Activated gamma-delta T cell treated with Interleukin-2 at 50 U/mL for 16 hours (primary cell): ENCODE measurements at places on chromosomes 1 and 21.

DNA sequence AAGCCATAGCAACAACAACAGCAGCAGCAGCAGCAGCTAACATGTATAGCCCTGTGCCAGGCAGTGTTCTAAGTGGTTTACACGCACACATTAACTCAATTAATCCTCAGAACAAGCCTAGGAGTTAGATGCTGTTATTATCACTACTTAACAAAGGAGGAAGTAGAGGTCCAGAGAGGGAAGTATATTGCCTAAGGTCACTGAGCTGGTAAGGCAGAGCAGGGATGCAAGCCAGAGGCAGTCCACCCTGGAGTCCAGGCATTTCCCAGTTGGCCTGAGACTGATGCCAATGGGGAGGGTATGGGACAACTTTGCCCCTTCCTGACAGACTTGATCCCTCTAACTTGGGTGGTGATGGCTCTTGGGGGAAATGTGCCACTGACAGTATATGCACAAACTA lies 6.8 kb downstream of the CDC14A start:
- DNase-seq: no peak

DNA sequence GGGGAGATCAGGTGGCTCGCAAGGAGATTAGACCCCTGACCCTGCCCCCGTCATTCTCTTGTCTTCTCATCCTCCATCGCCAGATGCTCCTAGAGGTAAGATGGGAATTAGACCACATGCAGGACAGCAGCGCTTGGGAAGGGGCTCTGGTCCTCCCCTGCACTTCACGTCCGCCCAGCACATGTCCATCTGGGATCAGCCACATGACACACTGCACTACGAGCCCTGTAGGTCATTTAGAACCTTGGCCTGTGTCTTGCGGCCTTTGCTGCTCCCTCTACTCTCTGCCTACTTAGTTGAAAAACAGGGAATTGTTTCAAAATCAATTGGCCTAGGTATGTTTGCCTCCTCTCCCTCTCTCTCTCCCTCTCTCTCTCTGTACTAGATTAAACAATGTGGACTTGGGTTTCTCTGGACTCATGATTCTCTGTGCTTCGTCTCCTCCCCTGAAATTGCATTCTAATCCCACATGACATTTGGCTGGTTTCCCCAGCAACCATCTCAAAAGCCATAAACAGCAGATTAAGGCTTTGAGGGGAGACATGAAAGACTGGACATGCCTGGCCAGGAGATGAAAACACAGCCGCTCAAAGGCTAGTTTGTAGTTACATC lies 3.8 kb upstream of the NCMAP start:
- DNase-seq: no peak

- no peak for DNase-seq
Observed at GRCh38 chr1:90864681-90865080, 147.6 kb upstream of the BARHL2 start.

GRCh38 chr1:241518476-241519307 lies 863 bp downstream of the FH start:
- no peak for DNase-seq

DNA sequence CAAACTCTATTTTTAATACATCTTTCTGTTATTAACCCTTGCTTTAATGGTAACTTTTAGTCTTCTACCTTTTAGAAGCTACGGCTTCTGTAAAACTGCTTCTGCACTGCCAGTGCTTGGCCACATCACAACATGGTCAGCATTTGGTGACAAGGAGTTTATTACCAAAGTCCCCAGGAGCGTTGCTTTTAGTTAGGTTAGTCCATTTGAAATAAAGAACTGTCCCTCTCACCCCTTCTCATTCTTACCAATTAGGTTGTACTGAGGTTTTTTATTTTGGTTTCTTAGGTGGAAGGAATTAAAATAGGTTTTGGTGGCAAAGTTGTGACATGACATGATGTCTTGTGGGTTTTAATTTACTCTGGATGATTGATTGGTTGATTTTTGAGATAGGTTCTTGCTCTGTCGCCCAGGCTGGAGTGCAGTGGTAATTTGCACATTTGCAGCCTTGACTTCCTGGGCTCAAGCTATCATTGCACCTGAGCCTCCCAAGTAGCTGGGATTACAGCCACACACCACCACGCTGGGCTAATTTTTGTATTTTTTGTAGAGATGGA lies 39.2 kb downstream of the SPEN start:
- DNase-seq: no peak

DNA sequence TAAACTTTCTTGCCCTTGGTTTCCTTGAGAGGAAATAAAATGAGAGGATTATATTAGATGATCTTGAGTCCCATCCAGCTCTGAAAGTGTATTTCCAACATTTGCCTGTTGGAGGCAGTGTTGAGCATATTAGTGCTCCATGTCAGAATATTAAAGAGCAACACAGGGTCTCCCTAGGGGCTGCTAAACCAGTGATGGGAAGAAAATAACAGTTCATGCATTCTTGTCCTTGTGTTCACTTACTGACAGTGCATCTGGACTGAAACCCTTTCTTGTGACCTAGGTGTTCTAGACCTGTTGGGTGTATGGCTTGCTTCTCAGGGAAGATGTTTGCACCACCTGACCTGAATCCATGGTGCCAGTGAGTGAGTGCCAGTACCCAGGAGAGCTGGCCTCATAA lies 124.7 kb upstream of the KIAA0040 start:
- no peak for DNase-seq

DNA sequence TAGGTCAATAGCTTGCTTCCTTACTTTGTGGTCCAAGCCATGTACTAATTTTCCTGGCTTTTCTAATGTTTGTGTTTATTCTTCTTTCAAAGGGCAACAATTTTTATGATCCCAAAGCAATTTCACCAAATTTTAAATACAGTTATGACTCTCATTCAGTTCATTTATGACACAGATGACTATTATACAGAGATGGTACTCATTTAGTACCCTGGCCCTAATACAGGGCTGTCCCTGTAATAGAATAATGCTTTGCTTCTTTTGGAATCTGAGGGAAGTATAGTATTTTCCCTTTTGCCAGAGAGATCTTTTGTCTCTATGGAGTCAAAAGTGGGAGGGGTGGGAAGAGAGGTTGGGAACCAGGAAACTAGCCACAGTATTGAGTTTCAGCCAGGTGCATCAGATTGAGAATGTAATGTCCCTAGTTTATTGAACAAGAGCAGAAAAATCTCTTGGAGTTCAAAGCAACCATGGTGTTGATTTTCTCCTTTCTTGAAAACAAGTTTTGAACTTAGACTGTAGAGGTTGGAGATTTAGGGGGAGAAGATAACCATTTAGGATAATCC lies 20.4 kb downstream of the DENND2D start:
- DNase-seq: no peak

DNA sequence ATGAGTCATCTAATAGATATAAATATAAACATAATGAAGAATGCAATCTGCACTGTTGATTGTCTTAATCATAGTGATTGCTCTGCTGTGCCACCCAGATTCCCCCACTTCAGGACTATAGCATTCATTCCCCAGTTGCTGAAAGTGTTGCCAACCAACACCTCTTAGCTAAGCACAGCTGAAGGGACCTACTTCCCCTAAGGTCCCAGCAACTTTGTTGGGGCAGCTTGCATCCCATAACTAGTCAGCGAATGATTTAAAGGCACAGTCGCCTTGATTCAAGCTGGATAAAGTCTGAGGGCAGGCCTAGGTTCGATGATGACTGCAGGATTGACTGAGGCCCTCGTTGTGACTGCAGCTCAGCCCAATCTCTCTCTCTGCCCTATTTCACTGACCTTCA lies 14.3 kb upstream of the RGS1 start:
- no peak for DNase-seq

GRCh38 chr1:224490549-224491537 lies 56.2 kb upstream of the WDR26 start:
- DNase-seq: no peak

DNA sequence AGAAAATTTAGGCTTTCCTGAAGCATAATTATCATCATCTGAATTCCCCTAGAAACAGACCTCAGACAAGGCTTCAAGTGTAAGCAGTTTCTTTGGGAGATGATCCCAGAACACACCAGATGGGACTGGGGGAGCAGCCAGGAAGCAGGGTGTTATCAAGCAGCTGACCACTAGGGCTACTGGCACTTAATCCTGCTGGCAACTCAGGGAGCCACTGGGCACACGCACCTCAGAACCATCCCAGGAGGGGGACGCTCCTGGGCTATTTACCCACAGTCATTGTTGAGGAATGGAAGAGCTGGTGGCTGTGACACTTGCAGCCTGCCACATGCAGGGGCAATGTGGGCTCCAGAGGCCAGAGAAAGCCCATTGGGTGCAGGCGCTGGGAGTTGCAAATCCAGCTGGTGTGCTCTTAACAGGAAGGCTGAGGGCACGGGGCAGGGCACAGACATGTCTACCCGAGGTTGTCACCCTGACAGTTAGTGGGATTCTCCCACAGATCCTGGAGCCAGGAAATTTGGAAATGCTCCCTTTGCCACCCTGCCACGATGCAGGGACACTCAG lies 15.1 kb upstream of the IL22RA1 start:
- no peak for DNase-seq

GRCh38 chr1:35558374-35559316 lies 1.0 kb downstream of the NCDN start:
- no peak for DNase-seq

DNA sequence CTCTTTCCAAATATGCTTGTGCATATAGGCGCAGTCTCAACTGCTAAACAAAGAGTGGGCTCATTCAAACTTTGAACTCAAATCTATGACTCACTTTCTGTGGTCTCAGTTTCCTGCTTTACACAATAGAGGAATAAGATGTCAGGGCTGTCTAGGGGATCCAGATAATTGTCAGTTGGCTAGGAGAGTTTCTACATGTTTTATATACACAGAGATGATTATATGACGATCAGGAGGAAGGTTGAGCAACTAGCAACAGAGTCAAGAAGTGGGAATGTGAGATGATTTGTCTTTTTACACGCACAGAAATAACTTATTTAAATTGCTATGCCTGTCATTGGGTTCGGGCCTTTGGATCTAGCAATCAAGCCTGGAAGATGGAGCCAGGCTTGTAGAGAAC lies 299.4 kb upstream of the LYPLAL1 start:
- DNase-seq: no peak

GRCh38 chr1:234970401-234970730 lies 158.3 kb downstream of the TOMM20 start:
- DNase-seq: no peak

DNA sequence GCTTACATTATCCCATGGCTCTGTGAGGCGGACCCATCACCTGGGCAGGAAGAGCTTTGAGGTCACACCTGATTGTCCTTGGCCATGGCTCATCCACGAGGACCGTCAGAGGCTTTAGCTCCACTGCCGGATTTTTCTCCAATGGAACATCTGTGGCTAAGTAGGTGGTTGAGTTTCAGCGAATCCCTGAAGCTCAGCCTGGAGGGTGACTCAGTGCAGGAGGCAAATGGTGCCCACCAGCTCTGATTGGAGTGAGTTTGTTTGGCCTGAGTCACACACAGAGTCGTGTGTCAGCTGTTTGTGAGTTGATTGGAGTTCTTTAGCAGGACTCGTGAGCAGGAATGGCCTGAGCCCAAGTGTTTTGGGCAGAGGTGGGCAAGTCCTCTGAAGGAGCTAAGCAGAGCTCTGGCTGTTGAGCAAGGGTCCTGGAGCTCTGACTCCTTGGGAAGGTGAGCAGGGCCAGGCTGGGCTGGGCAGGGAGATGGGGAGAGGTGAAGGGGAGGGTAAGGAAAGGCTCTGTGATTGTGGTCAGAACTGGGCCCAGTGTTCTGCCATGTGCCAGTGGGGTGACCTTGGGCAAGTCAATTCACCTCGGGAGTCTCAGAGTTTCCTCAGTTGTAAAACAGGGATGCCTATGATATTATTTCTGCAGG lies 2.0 kb downstream of the SLC6A17 start:
- DNase-seq: no peak

DNA sequence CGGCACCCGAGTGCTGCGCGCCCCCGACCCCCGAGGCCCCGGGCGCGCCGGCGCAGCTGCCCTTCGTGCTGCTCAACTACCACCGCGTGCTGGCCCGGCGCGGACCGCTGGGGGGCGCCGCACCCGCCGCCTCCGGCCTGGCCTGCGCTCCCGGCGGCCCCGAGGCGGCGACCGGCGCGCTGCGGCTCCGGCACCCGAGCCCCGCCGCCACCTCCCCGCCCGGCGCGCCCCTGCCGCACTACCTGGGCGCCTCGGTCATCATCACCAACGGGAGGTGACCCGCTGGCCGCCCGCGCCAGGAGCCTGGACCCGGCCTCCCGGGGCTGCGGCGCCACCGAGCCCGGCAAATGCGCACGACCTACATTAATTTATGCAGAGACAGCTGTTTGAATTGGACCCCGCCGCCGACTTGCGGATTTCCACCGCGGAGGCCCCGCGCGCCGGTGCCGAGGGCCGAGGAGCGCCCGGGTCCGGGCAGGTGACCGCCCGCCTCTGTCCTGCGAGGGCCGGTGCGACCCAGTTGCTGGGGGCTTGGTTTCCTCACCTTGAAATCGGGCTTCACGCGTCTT lies 49.0 kb downstream of the SIM2 start:
- DNase-seq: no peak

DNA sequence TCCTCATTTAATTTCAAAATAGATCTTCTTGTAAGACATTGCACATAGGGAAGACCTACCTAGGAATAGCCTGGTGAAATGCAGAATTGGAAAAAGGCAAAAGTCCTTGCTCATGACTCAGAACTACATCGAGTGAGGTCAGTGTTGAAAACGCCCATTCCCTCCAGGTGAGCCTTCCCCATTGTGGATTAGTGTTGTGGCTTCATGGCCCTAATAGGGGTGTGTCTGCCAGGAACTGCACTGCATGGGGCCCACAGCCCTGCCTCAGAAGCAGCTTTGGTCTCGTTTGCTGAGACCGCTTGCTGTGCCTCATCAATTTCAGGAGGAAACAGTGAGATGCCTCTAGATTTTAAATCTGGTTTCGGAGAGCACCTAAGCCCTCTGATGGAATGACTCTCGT lies 17.0 kb downstream of the TFF3 start:
- DNase-seq: no peak

DNA sequence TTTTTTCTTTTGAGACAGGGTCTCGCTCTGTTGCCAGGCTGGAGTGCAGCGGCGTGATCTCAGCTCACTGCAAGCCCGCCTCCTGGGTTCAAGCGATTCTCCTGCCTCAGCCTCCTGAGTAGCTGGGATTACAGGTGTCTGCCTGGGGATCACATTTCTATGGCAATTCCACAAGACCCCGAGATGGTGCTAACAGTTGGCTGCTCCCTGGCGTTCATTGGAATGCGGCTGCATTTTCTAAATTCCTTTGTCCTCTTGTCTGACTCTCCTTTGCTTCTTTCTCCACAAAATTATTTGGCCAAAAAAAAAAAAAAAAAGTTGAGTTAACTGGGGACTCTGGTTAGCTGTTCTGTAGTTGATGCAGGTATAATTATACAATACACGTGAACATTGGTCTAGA lies 176.4 kb downstream of the ETS2 start:
- no peak for DNase-seq

DNA sequence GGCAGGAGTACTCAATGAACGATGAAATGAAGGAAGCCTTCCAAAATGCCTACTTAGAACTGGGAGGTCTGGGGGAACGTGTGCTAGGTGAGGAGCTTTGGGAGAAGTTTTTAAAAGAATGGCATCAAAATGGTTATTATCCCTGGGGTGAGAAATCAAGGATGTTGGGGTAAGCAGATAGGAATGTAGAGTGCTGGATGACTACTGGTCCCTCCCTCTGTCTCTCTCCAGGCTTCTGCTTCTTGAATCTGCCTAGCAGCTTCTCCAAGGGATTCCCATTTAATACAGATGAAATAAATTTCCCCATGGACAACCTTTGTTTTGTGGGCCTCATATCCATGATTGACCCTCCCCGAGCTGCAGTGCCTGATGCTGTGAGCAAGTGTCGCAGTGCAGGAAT lies 19.0 kb upstream of the CASQ1 start:
- no peak for DNase-seq
